ENCODE measurements at places on chromosomes 11 and 22. TPM values are rescaled to one million over a fixed set of nuclear protein-coding genes. Genes with fewer than 3 reads are reported as not detected.

GRCh38 chr11:3109434-3109833 lies 52.2 kb upstream of the CARS1 start:
- H3K4me1 ChIP-seq, result no peaks in the 10 kb centered on the region
- no peak overlapping the region for H3K27ac ChIP-seq
- H3K4me3 ChIP-seq, result no peak overlapping the region
- H3K27me3 ChIP-seq, result no peaks in the 10 kb centered on the region

GRCh38 chr22:29071261-29072045 lies 1.4 kb upstream of the KREMEN1 start:
- DNase-seq, result no peak

DNA sequence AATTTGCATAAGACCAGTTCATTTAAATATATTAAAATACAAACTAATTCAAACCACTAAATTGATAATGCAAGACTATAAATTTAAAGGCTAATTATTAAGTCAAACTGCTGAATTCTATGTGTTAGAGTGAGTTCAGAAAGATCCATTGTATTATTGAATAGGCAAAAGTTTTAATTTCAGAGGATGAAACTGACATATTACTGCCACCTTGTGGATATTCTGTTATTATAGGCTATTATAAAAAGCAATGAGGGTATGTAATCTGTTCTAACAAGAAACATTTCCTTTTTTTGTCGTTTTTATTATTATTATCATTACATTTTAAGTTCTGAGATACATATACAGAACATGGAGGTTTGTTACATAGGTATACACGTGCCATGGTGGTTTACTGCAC lies 20.9 kb upstream of the NAALAD2 start:
- H3K4me1 ChIP-seq, result no peaks in the 10 kb centered on the region
- no peak overlapping the region for H3K27ac ChIP-seq
- H3K27me3 ChIP-seq, result no peaks in the 10 kb centered on the region
- H3K4me3 ChIP-seq, result no peak overlapping the region
- no peak for DNase-seq

DNA sequence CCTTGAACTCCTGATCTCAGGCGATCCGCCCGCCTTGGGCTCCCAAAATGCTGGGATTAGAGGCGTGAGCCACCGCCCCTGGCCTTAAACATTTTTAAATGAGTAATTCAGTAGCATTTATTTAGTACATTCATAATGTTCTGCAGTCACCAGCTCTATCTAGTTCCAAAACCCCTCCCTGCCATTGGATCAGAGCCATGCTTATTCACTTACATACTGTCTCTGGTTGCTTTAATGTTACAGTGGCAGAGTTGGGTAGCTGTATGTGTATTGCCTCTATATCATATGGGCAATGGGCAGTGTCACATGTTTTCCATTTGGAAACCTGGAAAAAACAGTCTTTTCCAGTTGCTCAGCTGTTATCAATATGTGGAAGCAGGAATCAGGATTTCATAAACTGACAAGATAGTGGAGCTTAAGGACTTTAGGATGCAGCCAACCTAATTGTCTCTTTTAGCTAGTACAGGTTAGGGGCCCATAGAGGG lies 10.5 kb downstream of the COA4 start:
- DNase-seq, result no peak
- no peak overlapping the region for H3K4me3 ChIP-seq
- H3K27me3 ChIP-seq, result no peaks in the 10 kb centered on the region
- no peaks in the 10 kb centered on the region for H3K4me1 ChIP-seq
- H3K27ac ChIP-seq, result no peak overlapping the region
- peaks cover 17% of the 10 kb centered on the region for H3K36me3 ChIP-seq

DNA sequence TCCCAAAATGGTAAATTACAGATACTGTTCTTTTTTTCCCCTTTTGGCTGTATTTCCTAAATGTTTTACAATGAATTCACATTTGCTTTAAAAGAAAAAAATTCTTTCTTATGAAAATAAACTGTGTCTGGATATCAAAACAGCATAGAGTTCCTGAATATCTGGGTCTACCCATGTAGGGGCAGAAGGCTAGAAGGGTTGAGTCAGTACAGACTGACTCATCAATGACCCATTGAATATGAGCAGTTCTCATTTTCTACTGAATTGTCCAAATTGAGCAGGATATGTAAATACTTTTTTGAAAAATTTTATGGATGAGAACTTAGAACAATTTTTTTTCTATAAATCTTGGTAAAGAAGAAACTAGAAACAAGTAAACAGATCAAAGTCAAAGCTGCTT lies 16.3 kb upstream of the C11orf87 start:
- DNase-seq, result no peak
- H3K4me1 ChIP-seq, result no peaks in the 10 kb centered on the region
- no peaks in the 10 kb centered on the region for H3K36me3 ChIP-seq
- H3K27me3 ChIP-seq, result no peaks in the 10 kb centered on the region

The OR2D2 gene
- polyA plus RNA-seq, result not detected

The CARNS1 gene
- 34.2 TPM for polyA plus RNA-seq

The SCT gene
- polyA plus RNA-seq, result not detected

The SEPTIN5 gene
- polyA plus RNA-seq, result 294 TPM

The TRIM49 gene
- polyA plus RNA-seq, result not detected

Measured in spinal cord (tissue), 10 donors.